ENCODE measurements at places on chromosomes 12 and 14.

- DNase-seq, result peak; percentile 69
Measured at GRCh38 chr14:58637391-58638230, at the start of gene DACT1. Gene DACT1, plus strand, starts transcription at chr14:58637962. Its CDS starts 241 bp downstream, at chr14:58638203.

- no peak for DNase-seq
Measured at GRCh38 chr12:45598761-45599160, 130.7 kb upstream of the ARID2 start.

GRCh38 chr12:25106818-25107217 is 88.1 kb downstream of the DNAI7 start:
- no peak for DNase-seq

DNA sequence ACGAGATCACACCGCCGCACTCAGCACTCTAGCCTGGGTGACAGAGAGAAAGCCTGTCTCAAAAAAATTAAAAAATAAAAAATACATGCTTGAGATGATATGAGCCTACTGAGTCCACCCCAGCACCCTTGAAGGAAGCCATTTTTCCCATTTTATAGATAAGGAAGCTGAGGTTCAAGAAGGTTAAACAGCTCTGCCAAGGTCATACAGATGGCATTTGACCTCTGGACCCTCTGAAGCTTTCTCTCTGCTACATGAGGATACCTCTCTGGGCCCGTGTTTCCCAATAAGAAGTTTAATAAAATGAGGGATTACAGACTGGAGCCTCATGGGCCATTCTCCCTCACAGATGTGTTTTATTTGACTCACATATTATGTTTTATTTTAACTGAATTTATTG is 53.9 kb upstream of the PNMA1 start:
- no peak for DNase-seq

GRCh38 chr14:63475761-63476160 is 67.4 kb downstream of the PPP2R5E start:
- no peak for DNase-seq

- DNase-seq, result no peak
Measured at GRCh38 chr14:31508135-31508534, 20.3 kb upstream of the GPR33 start.

DNA sequence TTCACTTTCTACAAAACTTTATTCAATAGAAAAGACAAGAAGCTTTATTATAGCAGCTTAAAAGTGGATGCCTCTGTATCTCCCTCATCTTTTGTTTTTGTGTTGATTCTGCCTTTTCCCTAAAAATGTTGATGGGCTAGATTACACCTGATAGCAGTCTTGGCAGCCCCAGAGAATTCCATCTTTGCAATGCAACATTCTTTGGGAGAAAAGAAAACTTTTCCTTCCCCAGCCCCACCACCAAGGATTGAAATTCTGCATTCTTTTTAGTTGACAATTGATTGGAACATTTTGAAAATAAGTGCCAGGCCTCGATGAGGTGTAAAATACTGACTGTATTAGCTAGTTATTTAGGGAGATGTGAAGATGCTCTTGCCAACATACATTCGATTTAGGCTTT is 306.8 kb upstream of the G2E3 start:
- no peak for DNase-seq

DNA sequence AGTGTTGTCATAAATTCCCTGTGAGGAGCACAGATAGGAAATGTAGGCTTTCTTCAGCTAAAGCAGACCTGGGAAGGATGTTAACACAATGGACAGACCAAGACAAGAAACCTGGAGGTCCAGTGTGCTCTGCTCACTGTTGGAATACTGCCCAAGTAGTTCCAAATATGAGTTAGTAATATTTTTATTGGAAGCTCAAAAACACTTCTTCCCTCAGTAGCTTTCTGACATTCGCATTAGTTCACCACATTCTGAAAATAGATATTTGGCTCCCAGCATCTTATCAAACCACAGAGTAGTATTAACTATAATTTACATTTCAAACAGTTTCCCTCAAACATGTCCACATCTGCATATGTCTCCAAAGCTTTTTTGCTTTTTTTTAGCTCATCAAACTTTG is 74.8 kb upstream of the PYGL start:
- no peak for DNase-seq

DNA sequence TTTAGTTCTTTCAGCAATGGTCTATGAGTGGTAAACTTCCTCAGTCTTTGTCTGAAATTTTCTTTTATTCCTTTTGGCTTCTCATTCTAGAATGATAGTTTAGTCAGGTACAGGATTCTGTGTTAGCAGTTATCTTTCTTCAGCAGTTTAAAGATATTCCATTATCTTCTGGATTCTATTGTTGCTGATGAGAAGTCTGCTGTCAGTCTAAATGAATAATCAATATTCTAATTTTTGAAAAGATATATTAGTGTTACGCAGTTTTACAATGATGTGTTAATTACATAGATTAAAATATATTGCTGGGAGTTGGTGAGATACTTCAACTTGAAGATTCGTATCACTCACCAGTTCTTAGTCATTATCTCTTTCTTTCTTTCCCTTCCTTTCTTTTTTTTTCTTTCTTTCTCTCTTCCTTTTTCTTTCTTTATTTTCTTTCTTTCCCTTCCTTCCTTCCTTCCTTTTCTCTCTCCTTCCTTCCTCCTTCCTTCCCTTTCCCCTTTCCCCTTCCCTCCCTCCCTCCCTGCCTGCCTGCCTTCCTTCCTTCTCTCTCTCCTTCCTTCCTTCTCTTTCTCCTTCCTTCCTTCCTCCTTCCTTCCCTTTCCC is 17.8 kb downstream of the CACNA1C start:
- DNase-seq, result no peak

DNA sequence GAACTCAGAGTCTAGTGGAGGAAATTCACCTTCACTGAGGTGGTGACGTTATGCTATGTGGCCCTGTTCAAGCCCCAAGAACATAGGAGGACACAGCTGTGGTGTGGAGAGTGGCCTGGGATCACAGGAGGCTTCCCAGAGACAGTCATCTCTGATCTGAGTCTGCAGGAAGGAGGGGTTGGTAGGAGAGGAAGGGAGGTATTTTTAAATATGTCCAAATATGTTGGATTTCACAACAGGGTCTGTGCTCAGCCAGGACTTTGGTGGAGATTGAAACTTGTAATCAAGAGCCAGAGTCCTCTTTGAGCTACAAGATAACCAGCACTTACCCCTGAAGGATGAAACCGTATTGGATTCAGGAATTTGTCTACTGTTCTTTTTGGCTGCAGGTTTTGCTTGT is 26.4 kb upstream of the MED13L start:
- DNase-seq, result no peak

DNA sequence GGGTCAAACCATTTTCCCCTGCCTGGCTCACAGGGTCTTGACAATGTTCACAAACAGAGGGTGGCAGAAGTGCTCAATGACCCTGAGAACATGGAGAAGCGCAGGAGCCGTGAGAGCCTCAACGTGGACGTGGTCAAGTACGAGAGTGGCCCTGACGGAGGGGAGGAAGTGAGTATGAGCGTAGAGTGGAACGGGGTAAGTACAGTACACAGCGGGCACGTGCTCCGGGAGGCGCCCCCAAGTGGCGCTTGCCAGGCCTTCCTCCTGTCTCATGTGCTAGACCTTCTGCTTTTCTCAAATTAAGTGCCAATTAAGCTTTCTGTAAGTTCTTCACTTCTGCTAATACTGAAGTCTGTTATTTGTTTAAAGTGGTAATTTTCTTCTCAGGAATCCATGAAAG is 35.9 kb downstream of the XRCC3 start:
- peak; percentile 45 for DNase-seq

DNA sequence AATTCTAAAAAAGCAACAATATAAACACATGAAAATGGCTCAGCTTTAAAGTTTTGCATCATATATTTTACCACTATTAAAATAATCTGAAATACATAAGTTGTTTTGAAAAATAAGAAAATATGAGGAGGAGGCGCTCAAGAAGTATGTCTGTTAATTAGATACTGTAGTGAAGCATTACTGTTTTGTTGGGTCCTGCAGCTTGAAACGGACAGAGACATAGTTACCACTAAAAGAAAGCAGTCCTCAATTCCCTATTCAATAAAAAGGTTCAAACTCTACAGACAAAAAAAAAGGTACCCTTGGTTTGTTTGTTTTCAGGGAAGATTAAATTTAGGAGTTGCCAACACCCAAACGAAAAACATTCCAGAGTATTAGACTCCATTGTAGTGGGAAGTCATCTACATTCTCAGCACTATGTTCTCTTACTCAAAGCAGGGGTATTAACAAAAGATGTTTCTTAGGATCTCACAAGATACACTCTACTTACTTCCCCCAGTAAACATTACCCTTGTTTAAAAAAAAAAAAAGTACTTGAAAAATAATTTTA is 3.0 kb downstream of the PAWR start:
- DNase-seq, result no peak

GRCh38 chr12:50201987-50202521 is 34.9 kb upstream of the CERS5 start:
- peak; percentile 80 for DNase-seq

GRCh38 chr14:101030586-101030985 is 127.1 kb upstream of the RTL1 start:
- DNase-seq, result no peak

DNA sequence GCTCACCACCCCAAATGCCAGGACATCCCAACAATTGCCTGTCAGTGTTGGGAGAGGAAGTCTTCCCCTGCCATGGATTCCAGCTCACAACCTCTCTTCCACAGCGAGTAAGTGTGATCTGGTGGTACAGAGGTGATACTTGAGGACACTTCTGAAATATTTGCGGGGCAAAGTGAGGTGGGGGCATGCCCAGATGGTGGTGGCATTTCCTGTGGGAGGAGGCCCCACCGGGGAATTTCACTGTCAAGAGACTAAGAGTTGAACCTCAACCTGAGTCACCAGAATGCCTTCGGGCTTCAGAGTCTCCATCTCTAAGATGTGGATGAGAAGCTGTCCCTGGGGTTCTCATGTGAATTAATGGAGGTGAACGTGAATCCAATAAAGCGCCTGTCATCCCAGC is 122.3 kb upstream of the RFLNA start:
- DNase-seq, result no peak

DNA sequence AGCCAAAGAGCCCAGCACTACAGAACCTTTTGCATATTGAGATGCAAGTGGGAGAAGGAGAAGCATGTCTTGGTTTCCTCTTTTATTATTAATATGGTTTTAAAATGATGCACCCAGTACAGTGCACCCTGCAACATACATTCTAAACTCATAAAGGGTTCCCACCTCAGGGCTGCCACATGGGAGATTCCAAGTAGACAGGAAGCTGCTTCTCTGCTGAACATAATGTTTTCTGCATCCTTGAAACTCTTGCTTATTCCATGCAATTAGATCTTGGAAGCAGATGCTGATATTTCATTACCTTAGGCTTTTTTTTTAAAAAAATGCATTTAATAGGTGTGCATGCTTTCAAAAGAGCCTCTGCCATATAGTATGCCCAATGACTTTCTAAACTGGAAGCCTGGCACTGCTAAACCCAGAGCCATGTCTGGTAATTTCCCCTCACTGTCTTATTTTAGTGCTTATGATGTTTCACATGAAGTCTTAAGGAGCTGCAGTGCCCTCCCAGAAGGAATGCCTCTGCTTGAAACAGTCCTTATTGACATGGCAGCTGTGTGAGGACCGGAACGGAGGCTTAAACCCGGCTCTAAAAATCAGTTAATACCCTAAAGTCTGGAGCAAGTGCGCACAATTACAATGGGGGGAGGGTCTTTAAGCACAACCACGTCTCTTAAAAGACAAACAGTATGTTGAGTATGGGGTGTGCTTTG is 2.0 kb upstream of the SIX1 start:
- no peak for DNase-seq

GRCh38 chr12:2644683-2645405 is 149.9 kb upstream of the FKBP4 start:
- no peak for DNase-seq

DNA sequence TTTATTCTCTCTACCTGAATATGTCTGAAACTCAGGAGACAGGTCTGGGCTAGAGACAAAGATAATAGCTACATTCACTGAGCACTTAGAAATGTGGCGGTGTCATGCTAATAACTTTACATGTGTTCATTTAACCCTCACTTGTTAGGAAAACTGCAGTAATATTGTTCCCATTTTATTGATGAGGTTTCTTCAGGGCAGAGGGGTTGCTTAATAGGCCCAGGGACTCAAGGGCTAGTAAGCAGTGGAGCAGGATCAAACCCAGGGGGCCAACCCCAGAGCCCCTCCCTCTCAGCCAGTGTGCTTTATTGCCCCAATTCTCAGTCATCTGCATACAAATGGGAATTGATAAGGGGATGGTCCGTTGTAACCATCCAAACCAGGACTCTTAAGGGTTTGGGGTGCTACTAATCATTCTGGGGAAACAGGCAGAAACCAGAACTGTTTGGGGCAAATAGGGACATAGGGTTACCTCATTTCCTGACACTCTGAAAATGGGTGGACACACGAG is 142.8 kb upstream of the AMIGO2 start:
- no peak for DNase-seq

DNA sequence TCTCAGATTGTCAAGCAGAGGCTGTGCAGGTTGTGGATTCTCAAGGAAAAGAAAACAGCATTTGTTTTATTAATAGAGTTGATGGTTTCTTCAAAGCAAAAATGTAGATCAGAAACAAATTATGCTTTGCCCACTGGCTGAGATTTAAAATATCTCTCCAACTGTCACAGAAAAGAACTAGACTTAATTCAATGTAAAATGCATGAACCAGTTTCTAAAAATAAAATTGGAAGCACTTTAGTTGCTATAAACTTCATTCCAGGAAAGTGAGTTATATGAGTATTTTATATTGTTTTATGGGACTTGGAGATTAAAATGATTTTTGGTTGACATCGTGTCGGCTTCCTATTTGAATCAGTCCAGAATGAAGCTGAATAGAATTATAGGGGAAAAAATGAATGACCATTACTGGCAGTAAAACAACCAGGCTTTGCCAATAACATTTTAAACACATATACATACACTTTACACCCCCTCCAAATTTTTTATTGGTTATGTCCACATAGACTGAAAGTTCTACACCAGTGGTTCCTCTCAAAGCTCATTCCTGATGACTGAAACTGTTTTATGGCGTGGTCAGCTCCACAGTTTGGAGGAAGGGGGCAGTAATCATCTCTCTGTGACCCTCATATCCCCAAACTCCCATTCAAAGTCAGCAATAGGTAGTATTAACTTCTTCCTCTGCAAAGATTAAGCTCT is 55.5 kb upstream of the DAAM1 start:
- no peak for DNase-seq

- no peak for DNase-seq
Measured at GRCh38 chr12:67892259-67893021, 96.8 kb upstream of the IFNG-AS1 start.

DNA sequence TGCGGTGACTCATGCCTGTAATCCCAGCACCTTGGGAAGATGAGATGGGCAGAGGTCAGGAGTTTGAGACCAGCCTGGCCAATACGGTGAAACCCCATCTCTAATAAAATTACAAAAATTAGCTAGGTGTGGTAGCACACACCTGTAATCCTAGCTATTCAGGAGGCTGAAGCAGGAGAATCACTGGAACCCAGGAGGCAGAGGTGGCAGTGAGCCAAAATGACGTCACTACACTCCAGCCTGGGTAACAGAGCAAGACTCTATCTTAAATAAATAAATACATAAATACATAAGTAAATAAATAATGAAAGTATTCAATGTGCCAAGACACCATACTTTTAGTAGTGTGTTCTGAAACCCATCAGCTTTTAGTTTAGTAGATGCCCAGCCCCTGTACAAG is 308.1 kb upstream of the FLRT2 start:
- peak; percentile 11 for DNase-seq

GRCh38 chr12:132651444-132652100 is 33.0 kb downstream of the P2RX2 start:
- no peak for DNase-seq

Measured in NCI-H1417 (cell line).